Stimulated activated CD8-positive, alpha-beta memory T cell treated with anti-CD3 and anti-CD28 coated beads, Interleukin-12 subunit alpha, Interleukin-12 subunit beta, amount 100 ng/mL, for 1 hour (primary cell): ENCODE measurements at places on chromosomes 16 and 17.

- DNase-seq = no peak
Observed at GRCh38 chr17:19275457-19276127, 38.4 kb downstream of the EPN2 start.

- DNase-seq = no peak
Observed at GRCh38 chr16:85370881-85371651, 242.1 kb upstream of the GSE1 start.

GRCh38 chr17:33175562-33175961 is 117.5 kb downstream of the ASIC2 start:
- no peak for DNase-seq

DNA sequence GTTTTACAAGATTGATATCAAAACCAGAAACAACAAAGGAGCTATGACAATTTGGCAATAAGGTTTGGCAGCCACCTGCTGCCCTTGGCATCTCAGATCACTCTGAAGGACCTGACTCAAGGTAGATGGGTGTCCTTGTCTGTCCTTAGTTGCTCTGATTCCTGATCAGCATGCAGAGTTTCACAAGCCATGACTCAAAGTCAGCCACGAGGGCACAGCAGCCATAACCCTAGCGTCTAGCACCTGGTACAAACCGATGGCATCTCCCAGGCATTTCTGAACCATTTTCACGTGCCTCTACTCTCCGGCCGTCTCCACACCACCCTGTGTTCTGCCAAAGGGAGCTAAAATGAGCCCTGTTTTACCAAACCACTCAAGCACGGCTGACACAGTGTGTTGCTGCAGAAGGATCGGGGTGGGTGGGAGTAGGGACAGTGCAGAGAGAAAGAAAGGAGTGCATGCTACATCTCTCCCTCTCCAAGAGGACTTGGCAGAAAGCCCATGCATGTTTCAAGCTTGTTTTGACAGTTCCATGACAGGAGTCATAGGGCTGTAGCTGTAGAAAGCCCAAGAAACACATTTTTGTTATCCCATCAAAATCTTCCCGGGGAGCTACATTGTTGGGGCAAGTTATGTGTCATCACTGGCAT is 297.3 kb downstream of the ABCC12 start:
- no peak for DNase-seq

DNA sequence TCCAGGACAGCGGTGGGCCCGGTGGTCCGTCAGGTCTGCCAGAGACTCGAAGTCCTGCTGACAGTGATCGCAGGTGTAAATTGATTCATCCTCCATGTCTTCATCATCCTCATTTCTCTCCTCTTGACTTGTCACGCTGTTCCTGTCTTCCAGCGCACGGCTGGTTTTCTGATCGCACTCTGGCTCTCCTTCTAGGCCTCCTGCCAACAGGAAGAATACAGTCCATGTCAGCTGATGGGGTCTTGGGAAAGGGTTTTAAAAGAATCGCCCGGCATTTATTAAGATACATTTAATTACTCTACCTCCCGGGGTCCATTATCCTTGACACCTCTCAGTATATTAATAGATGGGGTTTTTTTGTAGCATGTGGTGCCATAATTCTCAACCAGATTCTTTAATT is 125.1 kb downstream of the ZNF423 start:
- no peak for DNase-seq

- no peak for DNase-seq
Observed at GRCh38 chr17:45258981-45259380, 2.9 kb downstream of the SPATA32 start.

- no peak for DNase-seq
Observed at GRCh38 chr17:81518113-81518784, 5.7 kb upstream of the ACTG1 start.

DNA sequence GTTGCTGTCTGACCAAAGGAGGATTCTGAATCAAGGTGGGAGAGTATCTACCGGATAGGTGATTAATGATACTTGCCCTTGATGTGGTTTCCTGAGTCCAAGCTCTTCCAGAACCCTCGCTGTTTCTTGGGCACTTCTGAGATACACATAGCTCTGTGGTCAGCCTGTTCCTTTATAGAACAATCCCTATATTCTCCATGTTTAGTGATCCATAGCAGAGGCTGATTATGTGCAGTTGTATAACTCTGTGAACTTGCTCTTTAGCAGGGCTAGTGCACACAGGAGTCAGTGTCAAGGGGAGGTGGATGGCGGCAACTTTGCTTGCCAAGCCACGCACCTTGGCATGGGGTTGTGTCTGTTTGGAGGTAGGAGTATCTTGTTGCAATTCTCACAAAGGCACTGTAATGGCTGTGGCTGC is 36.1 kb downstream of the ARL4D start:
- no peak for DNase-seq

- DNase-seq = no peak
Observed at GRCh38 chr16:65545413-65545956, 423.6 kb upstream of the CDH11 start.

DNA sequence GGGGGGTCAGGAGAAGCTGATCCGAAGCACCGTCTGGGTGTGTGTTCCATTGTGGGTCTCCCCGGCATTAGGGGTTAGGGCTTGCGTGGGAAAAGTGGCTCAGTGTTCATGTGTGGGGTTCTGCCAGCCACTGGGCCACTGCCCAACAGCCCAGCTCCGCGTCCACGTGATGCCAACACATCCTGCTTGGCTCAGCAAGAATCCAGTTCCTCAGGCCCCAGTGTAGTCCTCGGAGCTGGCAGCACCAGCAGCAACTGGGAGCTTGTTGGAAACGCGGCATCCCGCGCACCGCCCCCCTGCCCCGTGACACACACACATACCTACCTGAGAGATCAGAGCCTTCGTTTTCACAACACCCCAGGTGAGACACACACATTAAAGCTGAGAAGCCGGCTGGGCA is 18.9 kb downstream of the LGALS9 start:
- DNase-seq = no peak

DNA sequence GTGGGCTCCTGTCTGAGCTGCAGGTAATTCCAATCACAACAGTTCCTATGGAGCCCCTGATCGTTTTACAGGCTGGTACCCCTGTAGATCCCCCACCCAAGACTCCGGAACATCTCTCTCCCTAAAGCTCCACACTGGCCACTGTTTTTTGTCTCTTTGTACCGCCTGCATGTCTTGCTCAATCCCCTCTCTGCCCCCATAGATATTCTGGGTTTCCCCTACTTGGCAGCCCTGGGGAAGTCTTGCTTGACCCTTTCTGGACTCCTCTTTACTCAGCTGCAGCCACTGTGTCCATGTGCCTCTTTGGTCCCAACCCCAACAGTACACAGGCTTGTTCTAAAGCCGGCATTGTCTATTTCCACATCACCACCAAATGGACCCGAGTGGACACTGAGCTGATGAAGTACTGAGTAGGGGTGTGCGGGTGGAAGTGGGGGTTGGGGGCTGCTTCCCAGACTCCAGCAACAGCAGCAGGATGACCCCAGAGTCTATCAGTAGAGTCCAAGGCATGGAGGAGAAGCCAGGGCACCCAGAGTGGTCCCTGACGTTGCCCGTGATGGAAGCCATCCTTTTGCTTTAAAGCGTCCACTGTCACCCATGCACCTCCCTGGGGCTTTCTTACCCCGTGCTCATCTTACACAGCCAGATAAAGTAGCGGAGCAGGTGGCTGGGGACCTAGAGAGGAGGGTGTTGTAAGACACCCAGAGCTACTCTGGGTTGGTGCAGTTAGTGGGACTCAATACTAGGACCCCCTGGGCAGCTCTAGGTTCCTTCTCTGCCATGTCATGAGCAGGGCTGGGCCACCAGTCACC is 6.4 kb downstream of the CD300LB start:
- DNase-seq = no peak

- DNase-seq = no peak
Observed at GRCh38 chr16:81567987-81568748, 123.6 kb downstream of the CMIP start.

DNA sequence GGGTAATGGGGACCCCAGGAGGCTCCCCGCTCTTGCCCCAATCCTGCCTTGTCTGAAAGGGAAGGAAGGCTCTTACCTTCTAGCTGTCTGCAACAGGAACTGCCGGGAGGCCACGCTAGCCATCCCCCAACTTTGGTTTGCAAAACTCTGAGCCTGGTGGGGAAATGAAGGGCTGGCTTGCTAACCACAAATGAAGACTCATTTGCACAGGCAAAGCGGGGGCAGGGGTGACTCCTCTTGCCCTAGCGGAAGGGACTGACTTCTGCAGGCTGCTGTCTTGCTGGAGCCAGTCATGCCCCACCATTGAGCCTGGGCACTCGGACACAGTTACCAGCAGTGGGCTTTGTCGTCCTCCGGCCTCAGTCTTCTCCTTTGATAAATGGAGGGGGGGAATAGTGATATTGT is 52.6 kb downstream of the PLCG2 start:
- DNase-seq = peak; percentile 30

DNA sequence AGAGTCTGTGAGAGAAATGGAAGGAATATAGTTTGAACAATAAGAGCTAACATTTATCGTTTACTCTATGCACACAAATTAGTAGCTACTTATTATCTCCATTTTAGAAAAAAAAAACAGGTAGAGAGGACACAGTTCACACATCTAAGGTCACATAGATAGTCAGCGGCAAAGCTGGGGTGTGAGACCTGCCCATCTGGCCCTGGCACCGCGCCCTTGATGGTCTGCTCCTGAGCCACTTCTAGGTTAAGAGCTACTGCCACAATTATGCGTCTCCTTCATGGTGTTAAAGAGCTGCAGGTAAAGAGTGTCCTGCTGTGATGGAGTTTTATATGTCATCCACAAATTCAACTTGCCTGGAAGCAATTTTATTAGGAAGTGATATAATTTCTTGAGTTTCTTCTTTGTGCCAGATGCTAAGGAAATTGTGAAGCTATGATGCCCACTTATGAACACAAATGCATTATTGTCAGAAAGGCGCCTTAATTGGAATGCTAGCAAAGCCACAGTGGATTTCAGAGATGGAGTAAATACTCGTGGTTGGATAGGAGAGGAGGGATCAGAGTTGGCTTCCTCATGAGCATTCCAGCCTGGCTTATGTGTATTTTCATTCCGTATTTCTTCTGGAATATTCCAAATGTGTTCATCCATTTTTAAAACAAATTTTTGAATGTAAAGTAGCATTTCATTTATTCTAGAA is 21.3 kb upstream of the MFSD6L start:
- no peak for DNase-seq

DNA sequence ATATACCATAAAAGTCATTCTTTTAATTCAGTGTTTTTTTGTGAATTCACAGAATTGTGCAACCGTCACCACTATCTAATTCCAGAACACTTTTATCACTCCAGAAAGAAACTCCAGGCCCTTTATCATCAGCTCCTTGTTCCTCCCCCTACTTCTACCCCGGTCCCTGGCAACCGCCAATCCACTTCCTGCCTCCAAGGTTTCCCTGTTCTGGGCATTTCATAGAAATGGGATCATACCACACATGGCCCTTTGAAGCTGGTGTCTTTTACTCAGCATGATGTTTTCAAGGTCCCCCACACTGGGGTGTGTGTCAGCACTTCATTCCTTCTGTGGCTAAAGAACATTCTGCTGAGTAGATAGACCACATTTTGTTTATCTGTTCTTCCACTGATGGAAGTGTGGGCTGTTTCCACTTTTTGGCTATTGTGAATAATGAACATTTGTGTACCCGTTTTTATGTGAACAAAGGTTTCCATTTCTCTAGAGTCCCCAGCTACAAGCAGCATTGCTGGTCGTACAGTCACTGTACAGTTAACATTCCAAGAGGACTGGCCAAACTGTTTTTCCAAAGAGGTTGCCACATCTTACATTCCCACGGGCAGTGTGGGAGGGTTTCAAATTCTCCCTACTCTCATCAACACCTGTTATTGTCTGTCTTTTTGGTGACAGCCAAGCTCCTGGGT is 75.8 kb upstream of the ZNF469 start:
- no peak for DNase-seq

- DNase-seq = no peak
Observed at GRCh38 chr16:67394155-67395104, 1.1 kb upstream of the TPPP3 start.

DNA sequence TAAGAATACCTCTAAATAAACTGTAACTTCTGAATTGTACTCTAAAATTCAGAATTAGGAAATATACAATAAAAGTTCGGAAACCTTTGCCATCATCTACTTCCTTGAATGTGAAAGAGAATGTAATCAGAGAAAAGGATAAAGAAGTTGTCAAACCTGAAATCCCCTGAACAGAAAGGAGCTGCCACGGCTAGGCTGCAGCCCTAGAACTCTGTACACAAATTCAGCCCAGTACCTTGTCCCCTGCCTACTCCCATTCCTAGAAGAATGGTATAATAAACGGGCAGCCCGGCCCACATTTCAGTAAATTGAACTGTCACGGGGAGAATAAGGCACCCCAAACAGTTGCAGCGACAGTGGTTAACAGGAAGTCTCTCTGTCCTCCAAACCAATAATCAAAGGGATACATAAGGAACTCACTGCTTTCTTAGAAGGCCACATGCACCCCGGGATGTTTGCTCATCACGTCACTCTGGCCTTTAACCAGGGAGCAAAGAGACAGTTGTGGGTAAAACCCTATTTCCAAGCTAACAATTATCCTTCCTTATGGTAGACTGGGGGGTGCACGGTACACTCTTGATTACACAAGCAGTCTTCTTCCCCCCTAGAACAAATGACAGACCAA is 24.3 kb upstream of the RFFL start:
- DNase-seq = no peak

GRCh38 chr17:78415821-78416711 is 37.6 kb downstream of the PGS1 start:
- DNase-seq = no peak

DNA sequence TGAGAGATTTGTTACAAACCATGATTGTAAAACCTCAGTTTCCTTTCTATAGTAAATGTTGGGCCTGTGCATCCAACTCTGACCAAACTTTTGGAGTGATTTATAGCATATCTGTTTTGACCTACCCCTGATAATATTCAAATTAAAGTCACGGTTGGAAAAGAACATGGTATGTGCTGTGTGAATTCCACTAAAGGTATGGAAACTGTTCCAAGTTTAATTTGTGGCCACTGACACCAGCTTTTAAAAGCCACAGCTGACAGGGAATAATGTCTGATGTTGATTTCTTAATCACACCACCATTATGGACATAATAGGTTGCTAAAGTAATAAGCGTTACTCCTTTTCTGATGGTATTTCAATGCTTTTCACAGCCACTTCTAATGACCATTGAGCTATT is 1215.9 kb downstream of the CDH8 start:
- no peak for DNase-seq

GRCh38 chr16:70520612-70521297 is 2.6 kb downstream of the COG4 start:
- no peak for DNase-seq
